ENCODE measurements at places on chromosomes 5 and 9.

DNA sequence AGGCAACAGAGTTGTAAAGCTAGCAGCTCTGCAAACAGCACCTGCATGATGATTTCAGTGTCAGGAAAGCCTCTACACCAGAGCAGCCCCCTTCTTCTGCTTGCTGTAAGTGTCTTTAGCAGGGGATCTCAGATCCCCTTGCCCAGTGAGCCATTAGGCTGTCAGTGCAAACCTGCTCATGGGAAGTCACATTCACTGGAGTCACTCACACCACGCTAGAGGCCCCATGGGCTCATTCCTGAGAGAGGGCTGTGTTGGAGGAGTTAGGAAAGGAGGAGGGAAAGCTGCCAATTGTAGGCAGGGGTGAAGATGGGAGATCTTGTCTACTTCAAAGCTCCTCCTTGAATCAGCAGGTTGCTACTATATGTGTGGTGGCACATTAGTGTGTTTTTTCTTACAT, 275.2 kb downstream of the SMARCA2 start:
- no peak for DNase-seq

DNA sequence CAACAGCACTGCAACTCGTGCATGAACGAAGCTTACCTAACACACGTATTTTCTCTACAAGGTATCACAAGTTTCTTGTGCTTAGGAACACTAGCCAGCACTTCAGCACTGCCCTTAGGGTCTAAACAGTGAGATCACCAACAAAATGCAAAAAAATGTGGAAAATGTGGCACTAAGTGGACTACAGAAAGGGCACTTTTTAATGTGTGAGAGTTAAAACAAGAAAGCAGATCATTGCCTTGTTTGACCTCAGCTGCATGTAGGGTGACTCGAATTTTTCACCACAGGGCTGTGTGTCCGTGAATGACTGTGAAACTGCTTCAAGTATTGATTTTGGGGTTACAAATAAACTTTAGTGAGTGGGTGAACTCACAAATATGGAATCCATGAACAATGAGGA, 90.5 kb downstream of the MARCHF3 start:
- DNase-seq: no peak

GRCh38 chr5:174607916-174608315, 116.5 kb upstream of the MSX2 start:
- DNase-seq: no peak

- DNase-seq: no peak
Measured at GRCh38 chr9:69885931-69886330, 65.3 kb downstream of the CFAP95 start.

DNA sequence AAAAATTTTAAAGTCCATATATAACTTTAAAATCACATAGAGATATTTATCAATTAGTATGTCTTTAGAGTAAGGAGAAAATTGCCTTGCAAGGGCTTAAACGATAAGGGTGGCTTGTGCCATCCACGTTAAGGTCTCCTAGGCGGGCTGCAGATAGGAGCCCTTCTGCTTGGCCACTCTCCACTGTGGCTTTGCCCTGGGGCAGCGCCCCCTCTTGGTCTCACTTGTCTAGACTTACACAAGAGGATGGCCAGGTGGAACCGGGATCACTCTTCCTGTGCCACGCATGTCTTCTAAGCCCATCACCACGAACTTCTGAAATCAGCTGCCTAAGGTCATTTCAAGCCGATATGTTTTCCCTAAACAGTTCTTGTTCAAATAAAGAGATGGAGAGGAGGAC, 2.9 kb downstream of the FPGS start:
- DNase-seq: no peak

DNA sequence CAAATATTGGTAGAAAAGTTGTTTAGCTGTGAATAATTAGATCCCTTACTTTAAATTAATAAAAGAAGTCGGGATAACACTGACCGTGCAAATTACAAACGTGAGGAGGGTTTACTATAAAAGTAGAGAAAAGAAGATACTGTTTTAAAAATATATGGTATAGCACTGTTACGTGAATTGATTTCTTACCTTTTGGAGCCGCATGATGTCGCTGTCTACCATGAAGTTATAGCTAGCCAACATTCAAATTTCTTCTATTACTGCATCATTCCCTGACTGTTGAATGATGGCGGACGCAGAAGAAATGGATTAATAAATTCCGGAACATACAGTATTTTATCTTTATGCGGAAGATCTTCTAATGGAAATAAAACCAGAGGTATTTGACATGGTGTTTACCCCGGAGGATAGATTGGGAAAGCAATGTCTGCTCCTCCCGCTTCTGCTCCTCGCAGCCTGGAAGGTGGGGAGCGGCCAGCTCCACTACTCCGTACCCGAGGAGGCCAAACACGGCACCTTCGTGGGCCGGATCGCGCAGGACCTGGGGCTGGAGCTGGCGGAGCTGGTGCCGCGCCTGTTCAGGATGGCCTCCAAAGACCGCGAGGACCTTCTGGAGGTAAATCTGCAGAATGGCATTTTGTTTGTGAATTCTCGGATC, at the start of gene PCDHA6:
Gene PCDHA6 (plus strand): TSS at position 257 of the 658 bp plus-strand sequence. CDS start 132 bp downstream, at position 389.
- DNase-seq: no peak

GRCh38 chr5:125865166-125865815, 557.9 kb upstream of the GRAMD2B start:
- no peak for DNase-seq

DNA sequence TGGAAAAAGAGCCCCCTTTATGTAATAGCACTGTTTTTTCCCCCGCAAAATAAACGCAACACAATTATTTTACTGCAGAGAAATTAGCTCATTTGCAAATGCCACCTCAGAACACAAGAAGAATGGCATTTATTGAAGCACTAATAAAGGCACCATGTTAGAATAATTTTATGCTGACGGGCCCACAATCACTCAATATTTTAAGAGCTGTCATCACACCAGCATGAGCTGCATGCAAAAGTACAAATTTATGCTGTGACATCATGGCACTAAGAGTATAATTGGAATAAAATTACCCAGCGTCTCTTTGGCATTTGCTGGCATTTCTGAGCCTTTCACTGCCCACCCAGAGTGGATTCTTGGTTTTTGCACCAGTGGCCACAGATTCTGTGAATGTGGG, 364.6 kb downstream of the TLE4 start:
- no peak for DNase-seq

DNA sequence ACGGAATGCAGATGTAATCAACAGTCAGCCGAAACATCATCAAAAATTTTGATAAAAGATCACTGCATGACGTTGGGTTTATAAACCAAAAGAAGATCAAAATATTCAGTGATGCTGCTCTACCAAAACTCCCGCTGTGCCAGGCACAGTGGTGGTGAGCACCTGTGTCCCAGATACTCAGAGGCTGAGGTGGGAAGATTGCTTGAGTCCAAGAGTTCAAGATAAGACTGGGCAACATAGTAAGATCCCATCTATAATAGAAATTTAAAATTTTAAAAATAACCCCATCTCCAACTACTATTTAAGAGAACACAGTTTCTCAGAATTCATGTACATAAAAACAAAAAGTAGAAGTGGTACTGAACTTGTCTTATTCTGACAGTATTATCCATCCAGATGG, 3.8 kb downstream of the LMAN2 start:
- no peak for DNase-seq

DNA sequence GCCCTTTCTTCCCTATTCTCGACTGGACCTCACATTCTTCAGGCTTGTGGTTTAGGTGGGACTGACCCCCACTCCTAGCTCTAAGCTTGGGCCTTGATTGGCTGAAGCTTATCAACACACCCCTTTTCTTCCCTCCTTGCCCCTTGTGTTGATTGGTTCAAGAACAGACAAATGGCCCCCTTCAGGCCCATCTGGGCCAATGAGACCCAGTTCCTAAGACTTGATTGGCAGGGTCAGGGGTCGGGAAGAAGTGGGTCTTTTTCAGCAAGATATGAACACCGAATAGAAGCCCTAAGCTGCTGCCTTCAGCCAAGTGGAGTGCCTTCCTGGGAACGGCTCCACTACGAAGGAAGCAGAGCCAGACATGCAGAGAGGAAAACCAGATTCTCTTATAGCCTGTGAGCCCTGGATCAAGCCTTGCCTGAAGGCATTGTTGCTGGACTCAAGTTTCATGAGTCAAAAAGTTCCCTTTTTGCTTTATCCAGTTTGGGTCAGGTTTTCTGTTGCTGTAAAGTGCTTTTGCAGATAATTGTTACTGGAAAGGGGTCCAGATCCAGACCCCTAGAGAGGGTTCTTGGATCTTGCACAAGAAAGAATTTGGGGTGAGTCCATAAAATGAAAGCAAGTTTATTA, 22.4 kb upstream of the NCS1 start:
- no peak for DNase-seq

GRCh38 chr9:121023064-121023463, 27.0 kb downstream of the C5 start:
- no peak for DNase-seq

DNA sequence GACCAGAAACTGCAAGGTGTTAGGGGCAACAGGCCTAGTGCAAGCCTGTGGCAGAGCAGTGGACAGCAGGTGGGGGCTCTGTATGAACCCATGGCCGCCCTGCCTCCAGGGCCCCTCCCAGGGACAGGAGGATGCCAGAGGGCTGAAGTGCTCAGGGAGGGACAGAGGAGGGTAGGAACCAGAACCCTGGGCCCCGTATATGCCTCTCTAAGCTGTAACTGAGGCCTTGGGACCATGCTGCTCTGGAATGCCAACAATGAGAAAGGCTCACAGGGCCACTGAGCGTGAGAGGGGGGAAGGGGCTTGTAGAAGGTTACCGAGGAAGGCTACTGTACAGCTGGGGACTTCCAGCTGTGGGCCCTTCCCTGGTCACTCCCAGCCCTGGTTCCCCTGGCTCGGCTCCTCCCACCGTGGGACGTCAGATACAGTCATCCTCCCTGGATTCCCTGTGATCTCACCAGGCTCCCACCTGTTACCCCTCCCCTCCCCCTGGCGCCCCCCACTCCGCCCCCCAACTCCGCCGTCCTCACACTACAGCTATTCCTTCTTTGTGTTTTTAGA, 21.1 kb downstream of the AQP7 start:
- DNase-seq: no peak

DNA sequence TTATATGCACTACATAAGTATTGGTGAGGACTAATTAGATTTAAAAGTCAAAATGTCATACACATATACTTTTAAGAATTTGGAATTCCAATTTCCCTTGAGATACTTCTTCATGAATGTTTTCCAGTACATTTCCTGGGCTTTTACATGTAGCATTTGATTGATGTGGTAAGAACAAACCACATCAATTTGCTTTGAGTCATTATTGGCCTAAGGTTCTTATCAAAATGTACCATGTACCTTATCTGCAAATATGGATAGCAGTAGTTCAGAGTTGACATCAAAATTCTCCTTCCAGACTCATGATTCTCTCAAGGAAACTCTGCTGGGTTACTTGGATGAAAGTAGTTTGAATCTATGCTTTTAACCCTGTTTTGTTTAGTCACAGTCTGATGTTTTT, 2.5 kb downstream of the CAST start:
- DNase-seq: no peak

DNA sequence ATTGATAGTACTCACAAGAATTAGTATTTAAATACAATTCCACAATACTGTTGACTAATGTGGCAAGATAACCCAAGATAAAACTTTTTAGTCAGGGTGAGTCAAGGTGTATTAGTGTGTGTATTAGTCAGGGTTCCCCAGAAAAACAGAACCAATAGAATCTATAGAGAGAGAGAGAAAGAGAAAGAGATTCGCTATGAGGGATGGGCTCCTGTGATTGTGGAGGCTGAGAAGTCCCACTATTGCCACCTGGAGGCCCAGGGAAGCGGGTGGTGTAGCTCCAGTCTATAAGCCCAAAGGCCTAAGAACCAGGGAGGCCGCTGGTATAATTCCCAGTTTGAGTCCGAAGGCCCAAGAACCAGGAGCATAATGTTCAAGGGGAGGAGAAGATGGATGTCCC, 10.0 kb upstream of the SHISAL2B start:
- DNase-seq: no peak

- DNase-seq: no peak
Measured at GRCh38 chr9:87263291-87263690, 234.4 kb upstream of the DAPK1 start.

DNA sequence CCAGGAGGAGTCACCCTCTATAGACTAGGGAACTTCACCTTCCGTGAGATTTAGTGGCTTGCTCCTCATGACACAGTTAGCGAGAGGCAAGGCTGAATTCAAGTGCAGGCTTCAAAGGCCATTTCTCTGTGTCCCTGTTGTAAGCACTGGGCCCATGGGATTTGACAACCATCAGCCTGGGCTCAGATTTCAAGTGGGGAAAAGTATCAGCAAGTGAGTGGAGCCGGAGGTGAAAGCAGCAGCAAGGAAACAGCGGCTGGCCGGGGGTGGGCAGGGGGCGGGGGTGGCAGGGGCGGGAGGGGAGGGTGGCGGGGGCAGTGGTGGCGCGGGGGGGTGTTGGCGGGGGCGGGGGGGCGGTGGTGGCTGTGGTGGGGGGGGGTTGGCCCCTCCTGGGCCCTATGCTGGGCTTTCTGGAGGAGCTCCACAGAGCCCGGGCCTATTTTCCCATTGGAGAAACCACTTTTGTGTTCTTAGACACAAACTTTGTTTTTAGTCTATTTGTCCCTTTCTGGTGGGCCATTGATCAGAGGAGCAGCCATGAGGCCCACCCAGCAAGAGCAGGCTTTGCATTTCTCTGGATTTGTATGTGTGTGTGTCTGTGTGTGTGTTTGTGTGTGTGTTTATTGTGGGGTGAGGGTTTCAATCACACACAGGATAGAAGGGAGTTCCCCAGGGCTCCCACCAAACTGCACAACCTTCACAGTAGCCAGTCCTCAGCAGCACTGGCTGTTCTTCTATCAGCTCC, 165.4 kb upstream of the RAI14 start:
- no peak for DNase-seq

- DNase-seq: no peak
Measured at GRCh38 chr5:95564450-95564849, 9.5 kb downstream of the ARSK start.

- no peak for DNase-seq
Measured at GRCh38 chr9:115668521-115668920, 485.1 kb upstream of the PAPPA start.

- DNase-seq: no peak
Measured at GRCh38 chr5:68274847-68275651, 59.5 kb downstream of the PIK3R1 start.

GRCh38 chr9:134505032-134505431, 136.6 kb upstream of the COL5A1 start:
- no peak for DNase-seq

DNA sequence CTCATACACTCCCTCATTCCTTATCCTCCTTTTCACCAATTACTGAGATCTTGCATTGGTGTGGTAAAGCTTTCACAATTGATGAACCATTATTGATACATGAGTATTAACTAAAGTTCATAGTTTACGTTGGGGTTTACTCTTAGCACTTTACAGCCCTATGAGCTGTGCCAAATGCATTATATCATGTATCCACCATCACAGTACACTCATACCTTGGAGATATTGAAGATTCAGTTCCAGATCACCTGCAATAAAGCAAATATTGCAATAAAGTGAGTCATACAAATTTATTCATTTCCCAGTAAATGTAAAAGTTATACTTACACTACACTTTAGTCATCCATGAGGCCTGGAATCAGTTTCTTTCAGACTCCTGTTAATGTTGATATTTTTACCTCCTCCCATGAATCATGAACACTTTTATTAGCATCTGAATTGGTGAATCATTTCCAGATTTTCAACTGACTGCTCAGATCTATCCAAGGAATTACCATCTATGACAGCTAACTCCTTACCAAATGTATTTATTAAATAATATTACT, 546.6 kb upstream of the PTPRD start:
- no peak for DNase-seq
